CD4-positive, alpha-beta T cell treated with Interleukin-10 for 1 hour (primary cell): ENCODE measurements at places on chromosomes 4 and X.
A peak's percentile ranks its signal among the peaks of the same experiment; 100 is the strongest.

GRCh38 chr4:58453956-58454355 is 1343.8 kb upstream of the IGFBP7 start:
- no peak for DNase-seq

- no peak for DNase-seq
Observed at GRCh38 chr4:20194123-20195013, 57.3 kb upstream of the SLIT2 start.

GRCh38 chr4:20297783-20298182 is 46.1 kb downstream of the SLIT2 start:
- DNase-seq: no peak

- DNase-seq: peak; percentile 28
Observed at GRCh38 chr4:87848622-87849351, 16.0 kb downstream of the MEPE start.

- peak; percentile 83 for DNase-seq
Observed at GRCh38 chrX:1453395-1453783, 680 bp upstream of the ASMTL start.

DNA sequence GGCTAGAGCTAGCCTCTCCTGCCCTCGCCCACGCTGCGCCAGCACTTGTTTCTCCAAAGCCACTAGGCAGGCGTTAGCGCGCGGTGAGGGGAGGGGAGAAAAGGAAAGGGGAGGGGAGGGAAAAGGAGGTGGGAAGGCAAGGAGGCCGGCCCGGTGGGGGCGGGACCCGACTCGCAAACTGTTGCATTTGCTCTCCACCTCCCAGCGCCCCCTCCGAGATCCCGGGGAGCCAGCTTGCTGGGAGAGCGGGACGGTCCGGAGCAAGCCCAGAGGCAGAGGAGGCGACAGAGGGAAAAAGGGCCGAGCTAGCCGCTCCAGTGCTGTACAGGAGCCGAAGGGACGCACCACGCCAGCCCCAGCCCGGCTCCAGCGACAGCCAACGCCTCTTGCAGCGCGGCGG is at the start of gene AR:
Gene AR, plus strand, starts transcription at position 204 of the 400 bp plus-strand sequence. CDS start 1,126 bp downstream, outside the sequence.
- no peak for DNase-seq

GRCh38 chrX:44507292-44507691 is 35.4 kb downstream of the FUNDC1 start:
- no peak for DNase-seq
